CD4-positive, alpha-beta T cell treated with Interleukin-10 for 1 hour (primary cell): ENCODE measurements at places on chromosomes 7 and 10.

- DNase-seq = no peak
These were observed 3.1 kb upstream of the PHYH start for GRCh38 chr10:13302821-13303555.

- no peak for DNase-seq
These were observed 40.0 kb upstream of the AGBL3 start for GRCh38 chr7:134946260-134946659.

DNA sequence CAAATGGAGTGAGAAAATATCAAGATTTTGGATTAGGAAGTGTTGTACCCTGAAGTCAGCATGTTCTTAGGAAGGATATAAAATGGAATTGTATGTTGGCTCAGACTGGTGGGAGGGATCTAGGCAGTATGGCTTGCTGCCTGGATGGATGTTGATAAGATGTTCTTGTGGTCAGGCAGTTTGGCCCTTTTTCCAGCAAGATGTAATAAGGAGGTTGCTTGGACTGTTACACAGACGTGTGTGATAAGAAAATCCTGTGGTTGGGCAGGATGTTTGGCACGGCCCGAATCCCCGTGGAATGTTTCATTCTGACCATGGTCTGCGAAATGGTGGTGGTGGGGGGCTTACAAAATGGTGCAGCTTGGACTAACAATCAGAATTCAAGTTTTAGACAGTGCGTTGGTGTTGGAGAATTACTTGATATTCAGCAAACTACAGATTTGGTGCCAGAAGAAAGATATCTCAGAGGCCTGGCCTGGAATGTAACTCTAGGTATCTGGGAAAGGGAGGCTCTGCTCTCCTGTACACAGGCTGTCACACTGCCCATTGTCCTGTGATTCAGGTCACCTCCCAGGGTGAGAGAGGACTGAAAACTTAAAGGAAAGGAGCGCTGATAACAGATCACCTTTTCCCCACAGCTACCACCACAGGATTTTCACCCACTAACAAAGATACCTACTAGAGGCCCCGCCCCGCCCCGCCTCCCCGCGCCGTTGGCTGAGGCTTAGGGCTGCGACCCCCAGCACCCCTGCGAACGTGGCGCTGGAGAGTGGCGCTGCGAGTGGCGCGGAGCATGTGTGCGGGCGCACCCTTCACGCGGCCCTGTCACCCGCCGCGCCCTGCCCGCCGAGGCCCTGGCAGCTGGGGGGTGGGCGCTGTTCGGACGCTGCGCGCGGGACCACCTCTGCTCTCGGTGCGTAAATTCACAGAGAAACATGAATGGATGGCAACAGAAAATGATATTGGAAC lies 19.3 kb upstream of the ZNF680 start:
- no peak for DNase-seq

DNA sequence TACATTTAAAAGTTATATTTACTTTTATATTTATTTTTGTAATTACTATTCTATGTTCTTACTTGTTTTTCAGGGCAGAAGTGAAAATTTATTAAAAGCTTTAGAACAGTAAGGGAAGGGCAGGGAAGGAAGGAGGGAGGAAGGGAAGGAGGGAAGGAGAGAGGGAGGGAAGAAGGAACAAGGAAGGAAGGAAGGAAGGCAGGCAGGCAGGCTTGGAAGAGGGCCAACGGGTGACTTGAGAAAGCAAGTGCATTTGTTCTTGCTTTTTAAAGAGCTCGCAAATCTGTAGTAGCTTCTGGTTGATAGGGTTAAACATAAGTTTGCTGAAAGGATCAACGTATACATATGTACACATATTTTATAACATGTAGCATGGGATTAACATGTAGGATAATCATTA lies 725.3 kb upstream of the FZD8 start:
- DNase-seq = no peak

- no peak for DNase-seq
These were observed 76.0 kb downstream of the PCGF5 start for GRCh38 chr10:91296471-91296870.

- no peak for DNase-seq
These were observed 263.6 kb downstream of the DOCK4 start for GRCh38 chr7:111942450-111943081.

DNA sequence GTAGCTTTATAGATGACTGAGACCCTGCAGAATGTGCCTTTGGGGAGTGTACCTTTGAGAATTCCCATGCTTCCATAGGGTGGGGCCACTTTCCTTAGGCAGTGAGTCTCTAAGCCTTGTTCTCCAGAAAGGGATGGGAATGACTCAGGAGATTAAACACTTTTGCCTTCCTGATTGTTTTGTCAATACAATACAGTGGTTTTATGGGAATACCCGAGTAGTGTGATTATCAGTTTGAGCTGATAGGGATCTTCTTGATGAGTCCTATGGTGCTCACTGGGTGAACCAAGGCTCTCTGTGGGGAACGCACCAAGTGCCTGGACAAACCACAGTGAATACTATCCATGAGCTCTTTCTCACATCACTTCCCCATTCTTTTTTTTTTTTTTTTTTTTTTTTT lies 6.3 kb downstream of the MYOF start:
- DNase-seq = no peak

- no peak for DNase-seq
These were observed 201.9 kb downstream of the BAMBI start for GRCh38 chr10:28879246-28879645.

- DNase-seq = no peak
These were observed 79.5 kb downstream of the FAM185A start for GRCh38 chr7:102828286-102828685.

- DNase-seq = no peak
These were observed 210.5 kb downstream of the ARHGAP21 start for GRCh38 chr10:24513155-24513554.

DNA sequence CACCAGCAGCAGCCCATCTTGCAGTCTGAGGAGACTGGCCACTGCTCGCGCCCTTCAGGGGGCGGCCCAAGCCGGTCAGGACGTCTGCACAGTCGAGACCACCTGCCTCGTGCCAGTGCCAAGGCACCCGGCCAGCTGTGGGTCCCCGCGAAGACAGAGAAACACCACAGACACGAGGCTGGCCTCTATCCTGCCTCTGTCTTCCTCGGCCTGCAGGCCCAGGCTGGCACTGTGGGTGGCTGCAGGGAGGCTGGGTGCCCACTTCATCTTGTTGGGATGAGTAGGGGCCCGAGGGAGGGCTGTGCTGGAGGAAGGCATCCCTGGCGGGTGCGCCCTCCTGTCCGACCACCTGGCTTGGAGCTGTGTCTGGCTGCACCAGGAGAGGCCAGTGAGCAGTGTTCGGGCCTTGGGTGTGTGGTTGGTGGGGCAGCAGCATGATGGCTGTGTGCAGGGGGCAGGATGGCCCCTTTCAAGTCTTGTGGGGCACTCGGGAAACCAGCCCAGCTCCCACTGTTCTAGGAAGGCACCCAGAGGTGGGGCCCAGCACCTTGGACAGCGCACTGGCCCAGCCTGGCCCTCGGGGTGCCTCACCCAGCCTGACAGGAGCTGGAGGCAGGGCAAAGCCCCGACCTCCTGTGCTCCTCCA lies 7.3 kb downstream of the DPYSL4 start:
- no peak for DNase-seq

DNA sequence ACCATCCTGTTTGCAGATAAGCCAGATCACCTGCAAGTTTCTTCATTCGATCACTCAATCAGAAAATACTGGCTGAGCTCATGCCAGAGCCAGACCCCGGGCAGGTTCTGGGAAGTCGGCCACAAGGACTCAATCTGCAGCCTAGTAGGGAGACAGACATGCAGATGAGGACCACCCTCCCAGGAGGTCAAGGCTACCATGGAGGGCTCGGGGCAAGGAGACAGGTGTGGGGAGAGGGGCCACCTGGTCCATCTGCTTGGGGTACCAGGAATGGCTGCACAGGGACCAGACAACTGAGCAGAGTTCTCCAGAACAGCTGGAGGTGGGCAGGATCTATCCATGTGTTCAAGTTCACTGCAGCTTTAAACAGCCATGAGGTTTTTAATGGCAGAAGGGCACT lies 16.8 kb upstream of the CPXM2 start:
- DNase-seq = no peak

DNA sequence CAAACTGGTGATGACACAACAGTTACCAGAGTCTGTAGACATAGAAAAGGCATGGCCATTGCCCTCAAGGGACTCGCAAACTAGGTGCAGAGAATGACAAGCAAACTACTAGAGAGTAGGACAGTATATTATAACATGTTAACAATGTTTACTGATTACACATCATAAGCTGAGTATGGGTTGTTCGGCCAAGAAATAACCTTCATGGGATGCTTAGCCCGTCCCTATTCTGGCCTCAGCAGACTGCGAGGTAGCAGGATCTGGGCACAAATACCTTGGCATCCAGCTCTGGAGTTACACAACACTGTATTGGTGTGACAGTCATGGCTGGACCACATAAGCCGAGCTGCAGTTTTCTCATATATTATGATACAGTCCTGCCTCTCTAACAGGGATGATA lies 51.4 kb downstream of the ABCB4 start:
- DNase-seq = no peak

DNA sequence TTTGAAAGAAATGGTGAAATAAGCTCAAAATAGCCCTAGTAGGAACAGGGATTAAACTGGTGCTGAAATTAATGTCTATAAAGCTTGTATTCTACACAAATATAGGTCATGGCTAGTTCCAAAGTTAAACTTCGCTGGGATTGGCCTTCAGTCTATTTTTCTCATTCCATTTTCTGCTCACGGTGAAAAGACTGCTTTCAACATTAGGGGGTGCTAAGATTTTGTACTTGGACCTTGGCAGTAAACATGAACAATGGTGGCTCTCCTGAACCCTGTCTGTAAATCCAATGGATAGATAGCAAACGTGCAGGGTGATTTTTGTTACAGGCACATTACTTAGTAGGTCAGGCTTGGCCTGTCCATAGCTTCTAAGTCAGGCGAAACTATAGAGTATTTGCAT lies 36.0 kb upstream of the RSU1 start:
- peak; percentile 10 for DNase-seq

GRCh38 chr10:129020651-129021330 lies 446.2 kb upstream of the MGMT start:
- no peak for DNase-seq

- DNase-seq = no peak
These were observed 173.9 kb downstream of the ZNF438 start for GRCh38 chr10:30857803-30858202.

- DNase-seq = no peak
These were observed 116.4 kb upstream of the ITGB1 start for GRCh38 chr10:33074443-33074842.

DNA sequence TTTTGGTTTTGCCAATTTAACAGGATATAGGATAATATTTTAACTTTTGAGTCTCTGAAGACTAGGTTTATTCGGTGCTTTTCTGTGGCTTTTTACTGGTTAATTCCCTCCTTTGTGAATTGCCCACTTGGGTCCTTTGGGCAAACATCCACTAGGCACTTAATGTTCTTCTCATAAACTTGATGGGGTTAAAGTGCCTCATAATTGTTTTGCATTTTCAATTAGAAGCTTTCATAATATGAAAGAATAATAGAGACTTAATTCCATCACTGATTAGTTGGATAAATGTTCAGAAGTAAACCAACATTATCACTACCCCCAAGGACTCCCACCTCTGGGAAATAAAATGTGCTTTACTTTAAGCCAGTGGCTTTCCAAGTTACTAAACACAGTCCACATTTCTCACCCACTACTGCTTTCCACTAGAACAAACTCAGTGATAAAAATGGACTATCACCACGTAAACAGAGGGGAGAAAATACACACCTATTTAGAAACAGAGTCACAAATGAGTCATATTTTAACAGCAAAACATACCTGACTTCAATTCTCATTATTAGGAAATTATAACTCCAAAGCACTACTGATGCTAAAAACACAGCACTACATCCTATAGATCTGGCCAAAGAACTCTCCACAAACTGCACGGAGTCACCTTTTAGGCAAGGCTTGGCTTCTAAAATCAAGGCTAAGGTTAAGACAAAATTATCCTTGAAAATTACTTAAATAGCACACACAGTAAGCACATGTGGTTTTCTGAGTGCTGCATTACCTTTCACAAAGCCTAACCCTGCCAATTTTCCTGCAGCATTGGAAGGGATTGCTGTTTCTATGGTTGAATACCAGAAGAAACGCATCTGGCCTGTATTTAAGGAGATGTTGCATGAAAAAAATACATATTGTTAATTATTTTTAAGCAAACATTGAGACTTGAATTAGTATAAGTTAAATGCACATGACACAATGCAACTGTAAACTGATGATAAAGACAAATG lies 41.2 kb downstream of the PARD3 start:
- DNase-seq = no peak

DNA sequence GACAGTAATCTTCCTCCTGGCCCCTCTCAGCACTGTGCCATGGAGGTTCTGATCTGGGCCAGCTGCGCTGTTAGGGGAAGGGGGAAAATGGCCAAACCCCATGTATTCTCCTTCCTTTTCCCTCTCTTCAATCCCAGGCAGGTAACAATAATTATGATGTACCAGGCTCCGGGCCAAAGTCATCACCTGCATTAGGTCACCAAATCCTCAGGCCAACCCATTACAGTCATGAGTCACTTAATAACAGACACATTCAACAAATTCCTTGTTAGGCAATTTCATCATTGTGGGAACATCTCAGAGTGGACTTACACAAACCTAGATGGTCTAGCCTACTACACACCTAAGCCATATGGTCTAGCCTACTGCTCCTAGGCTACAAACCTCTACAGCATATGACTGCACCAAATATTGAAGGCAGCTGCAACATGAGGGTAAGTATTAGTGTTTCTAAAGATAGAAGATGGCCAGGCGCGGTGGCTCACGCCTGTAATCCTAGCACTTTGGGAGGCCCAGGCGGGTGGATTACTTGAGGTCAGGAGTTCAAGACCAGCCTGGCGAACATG lies 2.2 kb upstream of the HSPB1 start:
- no peak for DNase-seq

GRCh38 chr7:46844486-46844885 lies 737.4 kb downstream of the TNS3 start:
- no peak for DNase-seq

GRCh38 chr7:142338633-142339501 lies 81.0 kb upstream of the PRSS58 start:
- DNase-seq = peak; percentile 38

DNA sequence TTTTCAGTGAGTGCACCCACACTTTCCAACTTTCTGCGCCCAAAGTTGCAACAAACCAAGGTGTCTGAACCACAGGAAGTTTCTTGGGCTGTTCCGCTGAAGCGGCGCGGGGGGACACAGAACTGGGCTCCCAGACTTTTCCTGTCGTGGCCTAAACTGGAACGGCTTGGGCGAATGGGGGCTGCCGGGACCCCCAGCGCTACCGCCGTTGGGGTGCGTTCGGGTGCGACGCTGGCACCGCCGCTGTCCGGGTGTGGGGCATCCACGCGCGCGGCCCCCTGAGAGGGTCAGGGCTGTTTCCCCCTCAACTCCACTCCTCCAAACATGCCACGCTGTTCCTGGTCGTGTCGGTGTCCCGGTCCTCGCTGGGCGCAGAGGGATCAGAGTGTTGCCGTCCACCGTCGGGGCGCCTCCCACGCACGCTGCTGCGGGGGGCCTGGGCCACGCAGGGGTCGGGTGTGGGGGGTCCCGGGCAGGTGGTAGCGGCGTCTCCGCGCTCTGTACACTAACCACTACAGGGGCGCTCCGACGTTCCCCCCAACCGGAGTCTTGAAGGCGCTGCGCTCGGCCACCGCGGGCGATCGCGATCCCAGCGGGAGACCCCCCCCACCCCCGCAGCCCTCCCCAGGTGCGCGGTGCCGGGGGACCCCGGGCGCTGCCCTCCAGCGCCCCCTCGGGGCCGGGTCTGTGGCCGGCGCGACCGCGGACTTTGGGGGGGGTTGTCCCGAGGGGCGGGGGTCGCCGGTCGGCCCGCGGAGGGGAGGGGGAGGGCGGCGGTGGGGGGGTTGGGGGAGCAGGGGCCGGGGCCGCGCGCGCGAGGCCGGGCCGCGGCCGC lies 2.2 kb upstream of the CUX1 start:
- peak; percentile 67 for DNase-seq
